ENCODE measurements at places on chromosomes 1 and 21.
A peak's percentile ranks its signal among the peaks of the same experiment; 100 is the strongest.

DNA sequence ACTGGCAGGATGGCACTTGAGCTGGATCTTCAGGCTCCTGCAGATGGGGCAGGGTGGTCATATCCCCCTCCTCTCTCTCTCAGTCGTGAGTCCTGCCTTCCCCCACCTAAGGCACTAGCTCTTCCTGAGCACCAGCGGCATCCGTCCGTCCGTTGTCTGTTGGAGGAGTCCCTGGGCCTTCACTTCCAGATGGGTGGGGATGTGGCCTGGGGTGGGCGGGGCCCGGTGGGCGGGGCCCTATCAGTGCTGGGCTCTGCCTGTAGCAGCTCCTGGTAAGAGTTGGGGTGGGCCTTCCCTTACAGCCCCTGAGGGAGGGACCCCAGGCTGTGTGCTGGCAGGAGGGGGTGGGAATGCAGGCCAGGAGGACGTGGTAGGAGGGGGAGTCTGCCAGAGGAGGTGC is 10.3 kb downstream of the LDLRAD2 start:
- no peak for DNase-seq

DNA sequence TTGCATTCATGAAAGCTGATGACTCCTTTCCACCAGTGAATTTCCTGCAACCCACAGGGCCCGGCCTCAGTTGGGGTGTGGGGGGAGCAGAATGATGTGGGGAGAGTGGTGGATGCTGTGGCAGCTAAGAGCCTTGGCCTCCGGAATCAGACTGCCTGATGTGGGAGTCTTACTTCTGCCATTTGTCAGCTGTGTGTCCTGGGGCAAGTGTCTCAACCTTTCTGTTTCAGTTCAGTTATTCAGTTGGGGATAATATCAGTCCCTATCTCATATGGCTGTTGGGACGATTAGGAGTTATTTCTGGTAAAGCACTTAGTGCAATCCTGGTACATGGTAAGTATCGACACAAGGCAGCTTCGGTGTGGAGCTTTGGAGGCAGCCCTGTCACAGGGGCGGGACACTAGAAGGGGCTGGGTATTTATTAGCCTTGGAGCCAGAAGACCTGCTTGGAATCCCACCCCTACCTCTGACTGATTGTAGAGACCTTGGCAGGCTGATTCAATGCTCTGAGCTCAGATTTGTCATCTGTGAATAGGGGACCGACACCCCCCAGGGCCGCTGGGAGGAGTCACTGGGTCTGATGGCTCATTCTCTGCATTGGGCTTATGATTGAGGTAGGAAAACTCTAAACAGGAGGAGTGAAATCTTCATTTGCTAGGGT is 19.6 kb downstream of the ARHGEF10L start:
- DNase-seq: no peak

GRCh38 chr1:222975472-222976122 is 160.8 kb downstream of the DISP1 start:
- no peak for DNase-seq

DNA sequence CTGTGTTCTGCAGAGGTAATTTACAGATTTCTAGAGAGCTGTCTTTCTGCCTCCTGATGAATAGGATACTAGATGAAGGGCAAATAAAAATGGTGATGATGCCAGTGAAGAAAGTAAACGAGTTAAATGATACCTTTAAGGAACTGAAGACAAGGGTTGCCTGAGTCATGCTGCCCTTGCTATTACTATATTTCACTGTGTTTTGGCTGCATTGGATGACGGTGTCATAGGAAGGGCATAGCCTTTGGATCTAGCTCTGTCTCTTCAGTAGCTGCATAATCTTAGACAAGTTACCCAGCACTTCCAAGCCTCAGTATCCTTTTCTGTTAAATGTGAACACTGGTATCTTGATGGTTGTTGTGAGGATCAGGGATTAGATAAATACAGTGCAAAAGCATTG is 131.5 kb upstream of the FGGY start:
- DNase-seq: no peak

- DNase-seq: peak; percentile 93
Observed at GRCh38 chr1:59232216-59232615, 64.7 kb upstream of the FGGY start.

- no peak for DNase-seq
Observed at GRCh38 chr21:17472592-17473271, 40.1 kb upstream of the CXADR start.

DNA sequence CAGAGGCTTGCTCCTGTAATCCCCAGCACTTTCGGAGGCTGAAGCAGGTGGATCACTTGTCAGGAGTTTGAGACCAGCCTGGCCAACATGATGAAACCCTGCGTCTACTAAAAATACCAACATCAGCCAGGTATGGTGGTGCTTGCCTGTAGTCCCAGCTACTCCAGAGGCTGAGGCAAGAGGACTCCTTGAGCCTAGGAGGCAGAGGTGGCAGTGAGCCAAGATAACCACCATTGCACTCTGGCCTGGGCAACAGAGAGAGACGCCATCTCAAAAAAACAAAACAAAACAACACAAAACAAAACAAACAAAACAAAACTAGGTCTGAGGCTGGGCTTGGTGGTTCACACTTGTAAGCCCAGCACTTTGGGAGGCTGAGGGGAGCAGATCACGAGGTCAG is 38.7 kb upstream of the RAP1GAP start:
- DNase-seq: no peak

DNA sequence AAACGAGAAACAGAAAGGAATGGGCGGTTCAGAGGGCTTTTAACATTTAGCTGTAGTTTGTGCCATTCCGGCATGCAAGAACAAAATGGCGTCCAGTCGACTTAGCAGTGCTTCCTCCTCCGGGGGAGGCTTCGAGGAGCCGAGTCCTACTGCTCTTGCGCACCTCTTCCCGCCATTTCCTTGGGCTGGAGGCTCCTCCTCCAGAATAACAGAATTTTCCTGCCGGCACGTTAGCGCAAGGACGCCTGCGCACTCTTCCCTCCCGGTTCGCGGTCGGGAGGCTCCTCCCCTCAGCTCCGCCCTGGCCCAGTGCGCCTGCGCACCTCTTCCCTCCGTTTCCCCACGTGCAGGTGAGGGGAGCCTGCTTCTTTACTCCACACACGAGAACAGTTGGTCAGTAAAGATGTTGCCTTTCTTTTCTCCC is 1.0 kb downstream of the DMRTB1 start:
- no peak for DNase-seq

- DNase-seq: no peak
Observed at GRCh38 chr1:193558491-193559028, 372.1 kb upstream of the B3GALT2 start.

GRCh38 chr21:41622831-41623548 is 115.0 kb upstream of the TMPRSS2 start:
- no peak for DNase-seq

DNA sequence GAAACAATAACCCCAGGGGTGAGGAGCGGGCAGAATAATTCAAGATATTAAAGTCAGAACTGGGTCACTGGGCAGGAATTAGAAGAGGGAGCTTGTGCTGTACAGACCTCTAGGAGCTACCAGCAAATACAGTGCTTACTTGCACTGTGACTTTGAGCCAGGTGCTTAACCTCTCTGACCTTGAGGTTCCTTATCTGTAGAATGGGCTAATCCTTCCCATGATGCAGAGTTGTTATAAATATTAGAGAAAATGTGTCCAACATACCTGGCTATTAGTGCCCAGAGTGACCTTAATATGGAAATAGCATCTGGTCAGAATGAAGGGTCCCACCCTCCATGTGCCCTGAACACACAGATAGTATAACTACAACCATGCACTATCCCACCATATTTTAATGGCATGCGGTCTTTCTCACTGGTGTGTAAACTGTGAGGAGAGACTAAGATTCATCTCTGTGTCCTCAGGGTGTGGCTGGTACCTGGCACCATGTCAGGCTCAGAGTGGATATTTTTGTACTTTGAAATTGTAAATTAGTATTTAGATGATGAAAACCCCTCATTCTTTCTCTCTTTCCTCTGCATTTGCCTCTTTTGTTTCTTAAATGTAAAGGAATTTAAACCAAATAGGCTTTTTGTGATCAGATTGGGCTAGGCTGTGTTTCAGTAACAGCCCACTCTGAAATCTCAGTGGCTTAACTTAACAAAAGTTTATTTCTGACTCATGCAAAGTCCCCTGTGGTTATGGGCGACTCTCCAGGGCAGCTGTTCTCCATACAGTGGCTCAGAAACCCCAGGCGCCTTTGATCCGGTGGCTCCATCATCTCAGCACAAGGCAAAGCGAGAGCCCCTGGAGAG is 60.0 kb upstream of the ROR1 start:
- DNase-seq: no peak

GRCh38 chr1:25796811-25797458 is 3.1 kb upstream of the SELENON start:
- DNase-seq: peak; percentile 83

GRCh38 chr1:38289034-38289433 is 242.4 kb upstream of the POU3F1 start:
- DNase-seq: no peak

GRCh38 chr1:97488530-97488929 is 432.3 kb downstream of the DPYD start:
- DNase-seq: no peak

DNA sequence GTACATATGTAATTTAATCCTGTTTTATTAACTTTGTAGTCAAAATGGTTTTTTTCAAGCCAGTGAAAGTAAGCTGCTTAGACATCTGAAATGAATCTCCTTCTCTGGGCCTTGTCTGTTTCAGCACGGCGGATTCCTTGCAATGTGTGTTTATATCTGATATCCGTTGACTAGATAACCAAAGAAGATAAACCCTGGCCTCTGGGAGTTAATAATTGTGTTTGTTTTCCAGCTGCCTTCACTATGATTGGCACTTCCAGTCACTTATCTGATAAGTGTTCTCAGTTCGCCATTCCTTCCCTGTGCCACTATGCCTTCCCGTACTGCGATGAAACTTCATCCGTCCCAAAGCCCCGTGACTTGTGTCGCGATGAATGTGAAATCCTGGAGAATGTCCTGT is 63.5 kb upstream of the UBE2U start:
- DNase-seq: no peak

- DNase-seq: no peak
Observed at GRCh38 chr1:224632381-224632871, 16.3 kb downstream of the CNIH3 start.

GRCh38 chr1:19974822-19975416 is 4.5 kb downstream of the PLA2G2A start:
- peak; percentile 61 for DNase-seq

- no peak for DNase-seq
Observed at GRCh38 chr1:31715873-31716220, 12.0 kb upstream of the COL16A1 start.

- DNase-seq: no peak
Observed at GRCh38 chr1:246159279-246160227, 347.5 kb downstream of the SMYD3 start.

- no peak for DNase-seq
Observed at GRCh38 chr1:184569106-184569505, 182.3 kb downstream of the C1orf21 start.

GRCh38 chr1:224526771-224527170 is 89.3 kb upstream of the CNIH3 start:
- no peak for DNase-seq

DNA sequence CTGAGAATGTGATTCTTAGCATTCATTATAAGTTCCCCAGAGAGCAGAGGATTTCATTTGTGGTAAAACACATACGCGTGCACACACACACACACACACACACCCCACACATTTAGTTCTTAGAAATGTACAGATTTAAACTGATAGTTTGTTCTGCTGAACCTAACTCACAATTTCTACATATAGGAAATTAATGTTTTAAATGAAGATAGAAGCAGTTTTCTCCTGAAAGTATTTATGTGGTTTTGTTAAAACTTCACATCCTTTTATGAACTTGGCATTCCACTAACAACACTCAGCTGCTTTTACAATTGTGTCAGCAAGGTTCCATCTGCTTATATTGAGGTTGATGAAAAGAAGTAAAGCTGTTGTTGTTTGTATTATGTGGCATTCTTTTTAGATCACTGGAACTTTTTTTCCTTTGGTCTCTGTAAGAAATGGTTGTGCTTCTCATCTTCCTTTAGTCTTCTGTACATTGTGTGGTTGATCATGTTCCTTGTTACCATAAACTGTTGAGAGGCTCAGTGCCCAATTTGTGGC is 41.6 kb downstream of the AK4 start:
- no peak for DNase-seq

DNA sequence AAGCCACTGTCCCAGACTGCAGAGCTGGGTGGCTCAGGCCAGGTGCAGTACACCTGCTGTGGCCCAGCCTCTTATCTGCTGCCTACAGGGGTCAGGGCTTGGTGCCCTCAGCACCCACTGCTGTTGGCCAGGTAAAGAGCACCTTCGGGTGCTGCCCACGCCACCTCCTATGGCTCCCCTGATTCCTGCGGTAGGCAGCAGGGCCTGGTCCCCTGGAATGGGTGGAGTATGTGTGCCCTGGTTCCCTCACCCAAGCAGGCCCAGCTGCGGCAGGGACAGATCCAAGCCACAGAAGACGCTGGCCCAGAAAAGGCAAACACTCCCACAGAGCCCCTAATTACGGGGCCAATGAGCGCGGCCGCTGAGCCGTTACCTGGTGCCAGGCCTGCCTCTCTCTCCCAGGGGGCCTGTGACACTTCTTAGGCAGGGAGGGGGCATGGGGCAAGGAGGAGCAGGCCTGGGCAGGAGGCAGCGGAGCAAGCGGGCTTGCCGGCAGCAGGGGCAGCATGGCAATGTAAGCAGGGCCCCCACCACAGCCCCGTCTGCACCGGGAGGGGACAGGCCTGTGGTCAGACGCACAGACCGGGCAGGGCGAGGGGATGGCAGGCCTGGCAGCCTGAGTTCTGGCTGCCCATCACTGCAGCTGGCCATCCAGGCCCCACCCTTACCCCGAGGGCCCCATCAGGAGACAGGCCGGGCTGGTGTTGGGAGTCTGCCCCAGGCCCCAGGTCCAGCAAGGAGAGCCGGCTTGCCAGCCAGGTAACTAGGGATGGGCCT is 19.0 kb downstream of the ESPN start:
- no peak for DNase-seq

DNA sequence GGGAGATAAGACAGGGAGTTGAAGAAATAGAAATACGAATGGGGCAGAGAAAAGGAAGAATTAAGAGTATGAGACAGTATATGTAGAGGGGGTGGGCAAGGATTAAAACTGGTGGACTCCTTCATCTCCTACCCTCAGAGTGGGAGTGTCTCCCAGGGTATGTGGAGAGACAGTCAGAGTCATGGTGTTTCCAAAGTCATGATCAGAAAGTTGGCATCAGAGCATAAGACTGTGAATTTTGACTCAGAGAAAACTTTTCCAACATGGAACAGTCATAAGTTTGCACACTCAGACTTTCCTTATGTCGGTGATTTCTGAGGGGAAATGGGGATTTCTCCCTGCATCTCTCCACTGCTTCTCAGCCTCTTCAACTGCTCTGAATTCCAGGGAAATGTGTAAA is 2.4 kb downstream of the CD84 start:
- DNase-seq: no peak

- DNase-seq: no peak
Observed at GRCh38 chr21:38531591-38531990, 33.3 kb upstream of the ERG start.

DNA sequence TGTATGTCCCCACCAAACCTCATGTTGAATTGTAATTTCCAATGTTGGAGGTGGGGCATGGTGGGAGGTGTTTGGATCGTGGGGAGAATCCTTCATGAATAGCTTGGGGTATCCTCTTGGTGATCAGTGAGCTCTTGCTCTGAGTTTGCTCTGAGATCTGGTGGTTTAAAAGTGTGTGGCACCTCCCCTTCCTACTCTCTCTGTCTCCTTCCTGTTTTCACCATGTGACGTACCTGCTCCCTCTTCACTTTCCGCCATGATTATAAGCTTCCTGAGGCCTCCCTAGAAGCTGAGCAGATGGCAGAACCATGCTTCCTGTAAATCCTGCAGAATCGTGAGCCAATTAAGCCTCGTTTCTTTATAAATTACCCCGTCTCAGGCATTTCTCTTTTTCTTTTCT is 40.0 kb upstream of the OSBPL9 start:
- DNase-seq: no peak

- DNase-seq: no peak
Observed at GRCh38 chr21:45130324-45130774, 56.0 kb downstream of the ADARB1 start.
